T-helper 17 cell (primary cell): ENCODE measurements at places on chromosomes 3 and 15.

DNA sequence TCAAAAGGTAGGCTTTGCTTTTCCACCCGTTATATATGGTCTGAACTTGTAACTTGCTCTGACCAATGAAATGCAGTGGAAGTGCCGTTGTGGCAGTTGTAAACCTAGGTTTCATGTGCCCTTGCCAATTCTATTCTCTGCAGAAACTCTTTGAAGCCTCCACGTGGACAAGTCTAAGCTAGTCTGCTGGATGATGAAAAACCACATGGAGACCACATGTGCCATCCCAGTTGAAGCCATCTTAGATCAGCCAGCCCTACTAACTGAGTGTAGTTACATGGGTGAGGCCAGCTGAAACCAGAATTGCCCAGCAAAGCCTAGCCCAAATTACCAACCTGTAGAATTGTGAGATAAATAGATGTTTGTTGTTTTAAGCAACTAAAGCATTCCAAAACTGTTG lies 183.7 kb upstream of the KCNH8 start:
- no peaks in the 10 kb centered on the region for H3K36me3 ChIP-seq
- H3K4me1 ChIP-seq, result no peaks in the 10 kb centered on the region
- no peak overlapping the region for H3K27ac ChIP-seq
- no peak overlapping the region for H3K4me3 ChIP-seq
- no peaks in the 10 kb centered on the region for H3K27me3 ChIP-seq

- H3K4me1 ChIP-seq, result no peaks in the 10 kb centered on the region
- no peak overlapping the region for H3K27ac ChIP-seq
- no peak overlapping the region for H3K4me3 ChIP-seq
- no peaks in the 10 kb centered on the region for H3K36me3 ChIP-seq
Measured at GRCh38 chr3:69890084-69890483, 109.4 kb upstream of the SAMMSON start.

GRCh38 chr15:57562196-57562769 lies 29.4 kb upstream of the MYZAP start:
- H3K36me3 ChIP-seq, result no peaks in the 10 kb centered on the region
- H3K4me1 ChIP-seq, result peaks cover 28% of the 10 kb centered on the region
- H3K4me3 ChIP-seq, result peak overlapping the region; percentile 41
- peak overlapping the region; percentile 77 for H3K27ac ChIP-seq
- peaks cover 28% of the 10 kb centered on the region for H3K27me3 ChIP-seq

- no peaks in the 10 kb centered on the region for H3K27me3 ChIP-seq
- H3K27ac ChIP-seq, result no peak overlapping the region
- H3K4me1 ChIP-seq, result no peaks in the 10 kb centered on the region
- H3K36me3 ChIP-seq, result no peaks in the 10 kb centered on the region
- DNase-seq, result no peak
Measured at GRCh38 chr3:86554383-86554782, 436.6 kb downstream of the VGLL3 start.

- DNase-seq, result no peak
- H3K27ac ChIP-seq, result no peak overlapping the region
- H3K4me3 ChIP-seq, result no peak overlapping the region
- H3K27me3 ChIP-seq, result peaks cover 18% of the 10 kb centered on the region
- no peaks in the 10 kb centered on the region for H3K4me1 ChIP-seq
- H3K36me3 ChIP-seq, result peaks cover 2% of the 10 kb centered on the region
Measured at GRCh38 chr15:67383899-67384298, 129.3 kb downstream of the IQCH start.

DNA sequence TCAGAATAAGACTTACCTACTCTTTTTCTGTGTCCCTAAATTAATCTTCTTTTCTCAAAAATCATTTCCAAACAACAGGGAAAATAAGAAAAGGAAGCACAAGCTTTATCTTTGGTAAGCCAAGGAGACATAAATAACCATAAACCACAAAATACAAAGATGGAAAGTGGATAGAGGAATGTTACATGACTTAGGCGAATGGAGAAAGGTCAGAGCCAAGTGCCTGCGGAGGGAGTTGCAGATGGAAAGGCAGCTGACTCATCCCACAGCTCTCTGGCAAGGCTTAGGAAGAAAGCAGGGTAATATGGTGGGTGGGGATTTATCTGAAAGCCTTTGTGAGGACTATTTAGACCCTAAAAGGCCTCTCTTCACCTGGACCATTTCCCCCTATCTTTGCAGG lies 72.8 kb downstream of the GALK2 start:
- no peaks in the 10 kb centered on the region for H3K27me3 ChIP-seq
- peaks cover 9% of the 10 kb centered on the region for H3K36me3 ChIP-seq
- DNase-seq, result no peak
- peaks cover 2% of the 10 kb centered on the region for H3K4me1 ChIP-seq

DNA sequence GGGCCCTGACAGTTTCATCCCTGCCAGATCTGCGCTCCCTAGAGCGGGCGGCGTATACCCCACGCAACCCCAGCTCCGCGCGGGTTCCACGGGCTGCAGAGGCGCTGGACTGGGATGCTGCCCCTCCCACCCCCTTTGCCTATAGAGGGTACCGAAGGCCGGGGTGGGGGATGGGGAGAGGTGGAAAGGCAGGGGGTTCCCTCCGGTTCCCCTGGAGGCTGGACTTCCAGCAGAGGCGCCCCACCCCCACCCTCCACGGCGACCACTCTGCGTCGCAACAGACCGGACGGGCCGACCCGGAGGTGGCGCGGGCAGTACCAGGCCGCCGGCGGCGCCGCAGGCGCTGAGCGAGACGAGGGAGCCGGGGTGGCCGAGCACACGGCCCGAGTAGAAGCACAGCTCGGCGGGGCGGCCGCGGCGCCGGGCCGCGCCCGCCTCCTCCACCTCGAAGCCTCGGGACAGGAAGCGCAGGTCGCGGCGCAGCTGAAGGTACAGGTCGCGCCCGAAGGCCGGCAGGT lies 995 bp downstream of the ADAMTS17 start:
- H3K27me3 ChIP-seq, result peaks cover 4% of the 10 kb centered on the region
- H3K27ac ChIP-seq, result no peak overlapping the region
- no peak for DNase-seq
- H3K36me3 ChIP-seq, result no peaks in the 10 kb centered on the region
- peak overlapping the region; percentile 73 for H3K4me3 ChIP-seq
- peaks cover 16% of the 10 kb centered on the region for H3K4me1 ChIP-seq

DNA sequence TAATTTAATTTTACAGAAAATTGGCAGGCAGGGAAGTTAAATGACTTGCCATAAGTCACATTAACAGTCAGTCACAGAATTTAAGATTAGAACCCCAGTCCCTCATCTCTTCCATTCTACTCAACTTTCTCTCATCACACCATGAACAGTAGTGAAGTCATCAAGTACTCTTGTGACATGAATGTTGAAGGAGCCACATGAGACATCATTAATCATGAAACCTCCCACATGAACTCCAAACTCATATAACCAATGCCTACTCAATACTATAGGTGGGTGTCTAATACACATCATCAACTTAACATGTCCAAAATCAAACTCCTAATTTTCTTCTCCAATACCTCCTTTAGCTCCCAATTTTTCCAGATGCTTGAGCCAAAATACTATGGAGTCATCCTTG lies 19.5 kb downstream of the PHC3 start:
- H3K4me3 ChIP-seq, result no peak overlapping the region
- H3K4me1 ChIP-seq, result peaks cover 46% of the 10 kb centered on the region
- peaks cover 4% of the 10 kb centered on the region for H3K36me3 ChIP-seq
- H3K27me3 ChIP-seq, result no peaks in the 10 kb centered on the region

GRCh38 chr3:18744472-18744871 lies 319.3 kb upstream of the SATB1 start:
- peak overlapping the region; percentile 64 for H3K4me3 ChIP-seq
- H3K36me3 ChIP-seq, result peaks cover 2% of the 10 kb centered on the region
- peaks cover 45% of the 10 kb centered on the region for H3K4me1 ChIP-seq
- H3K27ac ChIP-seq, result peak overlapping the region; percentile 99

GRCh38 chr15:92069308-92070250 lies 216.1 kb downstream of the SLCO3A1 start:
- no peaks in the 10 kb centered on the region for H3K27me3 ChIP-seq
- H3K4me3 ChIP-seq, result peak overlapping the region; percentile 47
- H3K27ac ChIP-seq, result peak overlapping the region; percentile 74
- H3K4me1 ChIP-seq, result peaks cover 47% of the 10 kb centered on the region
- DNase-seq, result peak; percentile 16

GRCh38 chr3:60555686-60556354 lies 695.4 kb downstream of the FHIT start:
- no peaks in the 10 kb centered on the region for H3K36me3 ChIP-seq
- H3K4me1 ChIP-seq, result no peaks in the 10 kb centered on the region
- DNase-seq, result no peak
- H3K27ac ChIP-seq, result no peak overlapping the region

DNA sequence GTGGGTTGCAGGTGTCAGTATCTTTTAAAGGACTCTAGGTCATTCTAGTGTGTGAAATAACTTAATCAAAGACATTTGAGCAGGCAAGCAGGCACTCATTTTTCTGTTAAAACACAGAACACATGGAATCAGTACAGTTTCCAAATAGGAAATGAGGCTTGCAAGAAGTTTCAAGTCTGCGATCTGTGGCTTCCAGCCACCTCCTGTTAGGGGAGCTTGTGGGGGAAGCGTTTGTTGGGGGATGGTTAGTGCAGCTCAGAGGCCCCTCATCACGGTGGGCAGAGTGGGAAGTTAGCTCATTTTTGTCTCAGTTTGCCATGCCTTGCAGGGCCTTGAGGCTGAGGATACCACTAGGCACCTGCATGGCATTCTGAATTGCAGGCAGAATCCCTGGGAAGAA lies 59.9 kb downstream of the SLC6A11 start:
- H3K27ac ChIP-seq, result no peak overlapping the region
- H3K27me3 ChIP-seq, result peaks cover 49% of the 10 kb centered on the region
- H3K4me3 ChIP-seq, result no peak overlapping the region
- DNase-seq, result no peak

- H3K36me3 ChIP-seq, result no peaks in the 10 kb centered on the region
- no peaks in the 10 kb centered on the region for H3K27me3 ChIP-seq
- no peak overlapping the region for H3K4me3 ChIP-seq
- no peak for DNase-seq
Measured at GRCh38 chr3:79139395-79140068, 628.3 kb downstream of the ROBO1 start.

DNA sequence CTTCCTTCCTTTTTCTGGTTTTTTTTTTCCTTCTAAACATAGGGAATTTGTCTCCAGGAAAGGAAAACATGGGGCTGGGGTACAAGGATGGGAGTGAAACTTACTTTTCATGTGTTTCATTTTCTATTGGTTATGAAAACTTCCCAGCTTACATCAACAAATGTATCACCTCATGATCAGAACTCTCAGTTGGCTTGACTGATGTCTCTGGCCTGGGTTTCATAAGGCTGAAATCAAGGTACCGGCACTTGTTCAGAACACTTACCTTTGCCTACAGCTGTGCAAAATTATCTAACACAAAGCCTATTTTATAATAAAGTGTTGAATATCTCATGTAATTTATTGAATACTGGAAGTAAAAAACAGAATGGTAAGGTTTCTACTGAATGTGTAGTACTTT lies 91.8 kb upstream of the STT3B start:
- no peak for DNase-seq
- H3K4me1 ChIP-seq, result peaks cover 9% of the 10 kb centered on the region
- H3K4me3 ChIP-seq, result no peak overlapping the region
- H3K27me3 ChIP-seq, result no peaks in the 10 kb centered on the region
- H3K27ac ChIP-seq, result no peak overlapping the region

- H3K27me3 ChIP-seq, result peaks cover 58% of the 10 kb centered on the region
- no peak for DNase-seq
- H3K4me3 ChIP-seq, result no peak overlapping the region
Measured at GRCh38 chr15:34709866-34710265, 44.9 kb downstream of the GJD2 start.

GRCh38 chr3:47909607-47910006 lies 106.6 kb downstream of the MAP4 start:
- no peaks in the 10 kb centered on the region for H3K27me3 ChIP-seq
- H3K36me3 ChIP-seq, result peaks cover 12% of the 10 kb centered on the region
- DNase-seq, result no peak
- H3K4me1 ChIP-seq, result peaks cover 4% of the 10 kb centered on the region

DNA sequence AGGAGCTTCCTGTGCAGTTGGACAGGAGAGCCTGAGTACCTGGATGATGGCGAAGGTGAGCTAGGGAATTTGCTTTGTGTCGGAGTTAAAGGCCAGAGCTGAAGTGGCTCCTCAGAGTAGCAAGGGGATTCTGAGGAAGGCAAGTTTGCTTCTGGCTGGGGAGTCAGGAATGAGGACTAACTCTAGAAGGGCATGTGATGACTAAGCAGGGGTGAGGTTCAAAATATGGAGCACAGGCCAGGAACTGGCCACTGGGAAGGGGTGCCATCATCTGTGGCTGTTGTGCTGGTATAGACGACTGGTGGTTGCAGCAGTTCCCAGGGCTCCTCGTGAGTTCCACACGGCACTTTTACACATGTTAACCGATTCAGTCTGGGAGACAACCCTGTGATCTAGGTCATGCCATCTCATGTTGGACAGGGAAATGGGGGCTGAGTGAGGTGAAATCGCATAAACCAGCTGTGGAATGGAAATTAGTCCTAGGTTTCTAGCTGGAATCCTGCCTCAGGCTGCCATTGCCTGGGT lies 100.8 kb downstream of the EEFSEC start:
- H3K27ac ChIP-seq, result peak overlapping the region; percentile 61
- H3K4me1 ChIP-seq, result peaks cover 25% of the 10 kb centered on the region
- no peak overlapping the region for H3K4me3 ChIP-seq
- H3K36me3 ChIP-seq, result peaks cover 17% of the 10 kb centered on the region
- H3K27me3 ChIP-seq, result no peaks in the 10 kb centered on the region
- no peak for DNase-seq

GRCh38 chr3:39671116-39671515 lies 138.3 kb upstream of the MYRIP start:
- peaks cover 21% of the 10 kb centered on the region for H3K27me3 ChIP-seq
- no peak for DNase-seq
- H3K27ac ChIP-seq, result no peak overlapping the region
- no peaks in the 10 kb centered on the region for H3K36me3 ChIP-seq
- no peaks in the 10 kb centered on the region for H3K4me1 ChIP-seq

DNA sequence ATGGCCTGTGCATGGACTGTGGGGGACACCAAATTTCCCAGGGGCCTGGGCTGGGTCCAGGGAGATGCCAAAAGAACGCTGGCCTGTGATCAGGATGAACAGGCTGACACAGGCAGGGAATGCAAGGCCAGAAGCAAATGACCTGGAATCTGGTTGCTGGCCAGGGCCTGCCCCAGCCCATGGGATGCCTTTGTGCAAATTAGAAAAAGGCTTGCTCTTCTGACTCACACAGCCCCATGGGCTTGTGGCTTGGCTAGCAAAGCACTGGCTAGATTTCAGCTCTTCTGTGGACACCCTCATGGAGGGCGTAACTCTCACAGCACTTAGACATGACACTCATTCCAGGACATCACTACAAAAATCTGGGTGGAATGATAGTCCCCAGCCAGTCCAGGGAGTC lies 356.0 kb downstream of the SHQ1 start:
- H3K4me3 ChIP-seq, result no peak overlapping the region
- H3K36me3 ChIP-seq, result no peaks in the 10 kb centered on the region
- DNase-seq, result no peak
- peaks cover 2% of the 10 kb centered on the region for H3K4me1 ChIP-seq

DNA sequence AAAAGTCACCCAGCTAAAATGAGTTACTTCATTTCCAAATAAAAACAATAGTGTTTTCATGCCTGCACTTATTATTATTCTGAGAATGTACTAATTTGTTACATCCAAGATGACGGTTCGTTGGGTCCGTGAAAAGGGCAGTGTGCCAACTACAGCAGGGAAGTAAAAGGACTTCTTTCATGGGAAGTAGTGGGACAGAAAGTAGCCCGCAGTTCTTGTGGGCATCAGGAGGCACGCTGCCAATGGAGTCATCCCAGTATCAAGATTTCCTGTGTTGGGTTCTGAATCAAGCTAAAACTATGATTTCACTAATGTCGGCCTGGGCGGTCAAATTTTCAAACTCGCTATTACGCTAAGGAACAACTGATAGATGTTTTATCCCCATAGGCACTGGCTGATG lies 254.5 kb upstream of the SOX2 start:
- no peak overlapping the region for H3K4me3 ChIP-seq
- no peaks in the 10 kb centered on the region for H3K36me3 ChIP-seq
- DNase-seq, result no peak
- H3K27me3 ChIP-seq, result no peaks in the 10 kb centered on the region
- no peak overlapping the region for H3K27ac ChIP-seq
